ENCODE measurements at places on chromosomes 12 and 14.
A peak's percentile ranks its signal among the peaks of the same experiment; 100 is the strongest.

- no peak for DNase-seq
Measured at GRCh38 chr14:42028607-42029006, 421.9 kb downstream of the LRFN5 start.

- DNase-seq = no peak
Measured at GRCh38 chr12:126033751-126034150, 968.5 kb downstream of the AACS start.

GRCh38 chr14:54788701-54789100 lies 113.9 kb downstream of the GCH1 start:
- DNase-seq = no peak

- no peak for DNase-seq
Measured at GRCh38 chr14:84804468-84804867, 725.5 kb upstream of the FLRT2 start.

DNA sequence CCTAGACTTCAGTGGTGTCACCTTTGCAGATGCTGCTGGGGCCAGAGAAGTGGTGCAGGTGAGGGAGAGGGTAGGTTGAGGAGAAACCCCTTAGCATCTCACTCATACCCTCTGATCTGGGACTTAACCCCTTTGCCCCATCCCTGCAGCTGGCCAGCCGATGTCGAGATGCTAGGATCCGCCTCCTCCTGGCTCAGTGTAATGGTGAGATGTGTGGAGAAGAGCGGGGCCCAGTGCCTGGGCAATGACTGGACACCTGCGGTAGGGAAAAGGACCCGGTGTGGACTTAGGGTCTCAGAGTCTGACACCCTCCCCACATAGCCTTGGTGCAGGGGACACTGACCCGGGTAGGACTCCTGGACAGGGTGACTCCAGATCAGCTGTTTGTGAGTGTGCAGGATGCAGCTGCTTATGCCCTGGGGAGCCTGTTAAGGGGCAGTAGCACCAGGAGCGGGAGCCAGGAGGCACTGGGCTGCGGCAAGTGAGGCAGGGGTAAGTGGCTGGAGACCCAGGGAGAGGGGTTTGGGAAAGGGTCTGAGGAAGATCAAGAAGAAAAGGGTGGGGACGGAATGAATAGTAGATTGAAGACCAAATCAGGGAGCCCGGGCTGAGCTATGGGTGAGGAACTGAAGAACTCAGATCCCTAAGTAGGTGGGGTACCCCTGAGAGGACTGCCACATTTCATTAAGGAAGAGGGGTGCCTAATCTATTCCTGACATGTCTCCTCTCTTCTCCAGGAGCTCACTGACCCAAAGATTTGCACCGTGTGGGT lies 7.6 kb downstream of the B4GALNT1 start:
- DNase-seq = no peak

DNA sequence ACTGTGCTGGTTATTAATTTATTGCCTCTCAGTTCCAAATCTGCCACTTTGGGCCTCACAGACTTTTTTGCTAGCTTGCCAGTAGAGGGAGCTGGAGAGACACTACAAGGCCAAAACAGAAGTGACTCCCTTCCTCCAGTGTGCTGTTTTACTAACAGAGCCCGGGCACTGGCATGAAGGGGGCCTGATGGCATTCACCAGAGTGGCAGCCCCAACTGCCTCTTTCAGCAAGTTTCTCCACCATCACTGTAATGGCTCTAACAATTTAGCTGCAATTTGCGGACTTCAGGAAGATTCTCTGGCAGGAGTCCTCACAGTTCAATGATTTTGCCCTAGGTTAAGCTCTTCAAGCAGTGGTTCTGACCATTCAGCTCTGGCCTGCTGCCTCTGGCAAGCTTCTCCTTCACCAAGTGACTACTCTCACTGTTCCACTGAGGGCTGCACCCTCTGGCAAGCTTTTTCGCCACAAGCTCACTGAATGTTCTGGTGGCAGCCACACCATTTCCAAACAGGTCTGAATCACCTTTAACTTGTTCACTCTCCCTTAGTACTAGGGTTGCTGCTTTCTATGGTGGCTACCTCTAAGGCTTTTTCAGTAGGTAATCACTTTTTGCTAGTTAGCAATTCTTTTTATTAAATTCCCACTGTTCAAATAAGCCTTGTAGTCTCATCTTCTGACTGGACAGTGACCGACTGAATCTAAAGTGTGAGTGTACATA lies 104.9 kb downstream of the ZC3H14 start:
- peak; percentile 2 for DNase-seq

DNA sequence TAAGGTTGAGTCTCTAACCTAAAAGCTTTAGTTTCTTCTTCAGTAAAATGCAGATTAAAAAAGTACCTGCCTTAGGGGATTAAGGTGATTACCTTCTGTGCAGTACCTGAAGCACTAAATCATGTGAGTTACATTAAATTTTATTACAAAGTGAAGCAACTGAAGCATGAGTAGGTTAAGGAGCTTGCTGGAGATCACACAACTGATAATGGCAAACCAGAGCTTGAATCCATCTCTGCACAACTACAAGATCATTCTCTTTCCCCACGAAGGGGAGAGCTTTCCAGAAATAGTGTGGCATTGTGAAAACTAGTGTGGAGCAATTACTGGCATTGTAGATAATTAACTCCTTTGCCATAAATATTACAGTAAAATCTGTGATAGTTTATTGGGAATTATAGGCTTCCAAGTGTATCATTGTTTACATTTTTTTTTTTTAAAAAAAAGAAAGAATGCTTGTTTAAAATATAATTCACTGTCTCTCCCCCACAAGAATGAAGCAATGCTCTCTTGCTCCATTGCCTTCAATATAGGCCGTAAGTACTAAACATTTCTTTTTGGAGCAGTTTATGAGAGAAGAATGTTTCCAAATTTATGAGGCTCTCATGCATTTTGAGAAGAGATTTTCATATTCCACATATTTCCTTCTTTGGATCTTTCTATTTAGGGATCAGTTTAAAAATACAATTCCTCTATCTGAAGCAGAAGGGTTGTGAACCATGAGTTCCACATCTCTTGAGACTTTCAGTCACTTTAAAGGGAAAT lies 20.5 kb downstream of the SLC38A2 start:
- no peak for DNase-seq

All from stimulated activated CD4-positive, alpha-beta T cell treated with anti-CD3 and anti-CD28 coated beads, Interleukin-1b, Interleukin-23, amount 100 ng/mL, for 24 hours (primary cell).